ENCODE measurements at places on chromosomes 7 and 10.

- no peak for DNase-seq
Observed at GRCh38 chr10:24590697-24591457, 132.8 kb downstream of the ARHGAP21 start.

- DNase-seq = no peak
Observed at GRCh38 chr7:133568544-133568943, 315.7 kb downstream of the EXOC4 start.

DNA sequence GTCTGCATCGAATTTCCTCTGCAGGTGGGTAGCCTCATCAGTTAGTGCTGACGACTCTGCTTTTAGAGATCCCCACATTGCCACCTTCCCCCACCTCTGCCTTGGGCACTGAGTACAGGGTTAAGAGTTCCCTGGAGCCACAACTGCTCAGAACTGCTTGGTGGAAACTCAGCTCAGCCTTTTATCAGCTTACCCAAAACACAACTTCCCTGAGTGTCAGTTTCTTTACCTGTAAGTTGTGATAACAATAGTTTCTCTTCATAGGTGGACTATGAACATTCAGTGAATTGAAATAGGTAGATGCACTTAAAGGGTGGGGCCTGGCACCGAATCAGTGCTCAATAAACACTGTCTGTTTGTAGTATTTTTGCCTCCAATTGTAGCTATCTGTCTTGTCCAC, 11.3 kb downstream of the ASB13 start:
- DNase-seq = no peak

- no peak for DNase-seq
Observed at GRCh38 chr10:16521311-16522016, at the start of gene C1QL3. Gene C1QL3 (minus strand): TSS chr10:16521879. CDS start chr10:16521065, 814 bp downstream.

DNA sequence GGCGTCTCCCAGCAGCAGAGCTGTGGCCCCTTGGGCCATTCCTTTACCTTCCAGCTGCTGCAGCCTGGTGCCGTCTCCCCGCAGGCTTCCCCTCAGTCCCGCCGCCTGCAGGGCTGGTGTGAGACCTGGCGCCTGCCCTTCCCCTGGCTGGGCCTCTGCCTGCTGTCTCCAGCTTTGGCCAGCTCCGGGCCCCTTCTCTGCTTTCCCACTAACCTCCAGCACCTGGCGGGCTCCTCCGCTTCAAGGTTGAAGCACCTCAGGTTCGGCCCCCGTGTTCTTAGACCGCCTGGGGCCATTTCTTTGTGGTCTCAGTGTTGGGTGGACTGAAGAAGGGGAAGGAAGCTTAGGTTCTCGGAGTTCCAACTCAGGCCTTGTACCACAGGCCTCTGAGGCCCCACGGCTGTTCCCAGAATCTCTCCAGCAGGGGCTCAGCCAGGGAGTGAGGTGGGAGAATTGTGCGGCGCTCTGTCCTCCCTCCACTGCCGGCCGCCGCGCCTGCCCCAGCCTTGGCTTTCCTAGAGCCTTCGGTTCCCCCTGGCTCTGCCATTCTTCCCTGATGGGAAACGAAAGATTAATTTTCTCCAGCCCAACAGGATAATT, 30.3 kb downstream of the GBX1 start:
- no peak for DNase-seq

DNA sequence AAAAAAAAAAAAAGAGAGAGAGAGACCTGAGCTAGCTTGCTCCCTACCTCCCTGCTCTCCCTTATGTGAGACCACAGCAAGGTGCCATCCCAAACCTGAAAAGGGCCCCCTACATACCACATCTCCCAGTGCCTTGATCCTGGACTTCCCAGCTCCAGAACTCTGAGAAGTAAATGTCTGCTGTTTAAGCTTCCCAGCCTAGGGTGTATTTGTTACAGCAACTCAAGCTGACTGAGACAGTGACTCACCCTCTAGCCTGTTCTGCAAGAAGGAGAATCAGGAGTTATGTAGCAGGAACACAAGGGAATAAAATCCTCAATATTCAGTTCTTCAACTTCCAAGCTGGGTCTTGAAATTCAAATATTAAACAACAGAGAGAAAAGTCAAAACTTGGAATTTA, 52.1 kb upstream of the TMEM72 start:
- DNase-seq = no peak

- no peak for DNase-seq
Observed at GRCh38 chr10:110960333-110960712, 40.9 kb downstream of the SHOC2 start.

GRCh38 chr10:80697926-80698325, 160.2 kb downstream of the SH2D4B start:
- DNase-seq = no peak

GRCh38 chr7:126839624-126840023, 413.1 kb downstream of the GRM8 start:
- no peak for DNase-seq

DNA sequence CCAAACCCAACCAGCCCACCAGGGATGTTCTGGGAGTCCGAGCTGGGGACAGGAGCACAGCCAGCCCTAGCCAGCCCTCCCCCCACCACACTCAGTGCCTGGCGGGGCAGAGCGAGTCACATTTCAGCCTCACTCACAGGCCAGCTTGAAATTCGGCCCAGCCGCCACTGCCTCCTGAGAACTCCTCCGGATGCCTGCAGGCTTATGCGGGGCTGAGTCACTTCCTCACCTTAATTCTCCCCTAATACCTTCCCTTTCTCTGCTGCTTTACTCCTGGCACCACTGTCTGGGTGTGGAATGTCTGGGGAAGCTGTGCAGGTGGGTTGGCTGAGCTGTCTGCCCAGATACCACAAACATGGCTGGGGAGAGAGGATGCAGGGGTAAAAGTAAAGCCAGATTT, 22.6 kb upstream of the DLG5 start:
- DNase-seq = no peak

DNA sequence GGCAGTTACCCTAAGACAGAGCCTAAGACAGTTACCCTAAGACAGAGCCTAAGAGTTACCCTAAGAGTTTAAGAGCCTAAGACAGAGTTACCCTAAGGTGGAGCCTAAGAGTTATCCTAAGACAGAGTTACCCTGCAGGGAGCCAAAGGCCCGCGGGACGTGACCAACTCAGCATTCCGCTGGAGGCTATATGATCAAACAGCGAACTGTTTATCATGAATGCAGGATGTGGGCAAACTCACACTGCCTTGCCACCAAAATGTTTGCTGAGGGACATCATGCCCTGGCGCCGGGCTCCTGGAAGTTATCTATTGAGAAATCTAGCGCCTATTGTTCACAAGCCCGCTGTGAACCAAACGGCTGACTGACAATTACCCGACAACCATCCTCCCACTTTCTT, 49.9 kb downstream of the BLVRA start:
- no peak for DNase-seq

GRCh38 chr7:6436385-6436685, 11.4 kb downstream of the DAGLB start:
- no peak for DNase-seq

DNA sequence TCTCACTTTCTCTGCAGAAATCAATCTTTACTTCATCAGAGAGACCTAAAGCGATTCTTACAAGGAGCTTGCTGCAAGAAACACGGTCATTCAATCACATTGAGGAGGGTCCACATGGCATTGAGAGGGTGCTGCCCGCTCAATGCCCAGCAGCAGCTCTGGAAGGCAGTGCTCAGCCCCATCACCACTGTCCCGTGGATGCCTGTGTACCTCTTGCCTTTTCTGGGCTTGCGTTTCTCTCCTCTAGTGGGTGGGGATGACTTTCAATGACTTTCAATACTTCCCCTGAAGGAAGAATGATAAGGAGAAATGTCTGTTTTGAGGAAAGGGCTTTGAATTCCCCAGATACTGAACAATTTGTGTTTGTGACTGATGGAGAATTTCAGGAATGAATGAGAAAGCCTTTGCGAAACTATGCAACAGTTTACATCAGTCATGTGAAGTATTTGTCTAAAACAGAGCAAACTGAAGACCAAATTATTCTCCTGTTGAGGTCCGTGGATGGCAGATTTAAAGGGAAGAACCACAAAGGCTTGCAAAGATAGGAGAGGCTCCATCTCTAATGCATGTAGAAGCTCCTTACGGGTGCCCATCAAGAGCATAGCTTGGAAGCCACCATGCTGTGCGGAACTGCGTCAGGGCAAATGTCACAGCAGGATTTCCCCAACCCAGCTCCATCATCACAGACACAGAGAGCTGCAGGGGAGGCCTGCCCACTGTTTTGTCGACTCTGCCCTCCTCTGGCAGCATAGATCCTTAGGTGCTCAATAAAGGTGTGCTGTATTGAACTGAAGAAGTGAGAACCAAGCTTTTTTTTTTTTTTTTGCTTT, 6.6 kb upstream of the ZNF22 start:
- DNase-seq = no peak

DNA sequence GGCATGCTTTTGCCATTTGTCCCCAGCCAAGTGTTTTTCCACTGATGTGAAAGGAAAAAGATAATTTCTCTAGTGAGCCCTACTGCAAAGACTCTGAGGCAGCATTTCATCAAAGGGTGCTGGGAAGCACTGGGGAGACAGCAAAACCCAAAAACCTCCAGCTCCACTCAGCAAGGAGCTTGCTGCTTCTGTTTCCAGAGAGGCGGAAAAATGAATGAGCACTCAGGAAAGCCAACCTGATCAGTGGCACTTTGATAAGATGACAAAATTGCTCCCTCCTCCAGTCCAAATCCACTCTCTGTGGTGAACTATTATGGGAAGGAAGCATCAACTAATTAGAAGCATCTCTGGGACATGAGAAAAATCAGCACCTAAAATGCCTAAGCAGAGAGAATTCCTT, 68.2 kb downstream of the ATXN7L1 start:
- no peak for DNase-seq

DNA sequence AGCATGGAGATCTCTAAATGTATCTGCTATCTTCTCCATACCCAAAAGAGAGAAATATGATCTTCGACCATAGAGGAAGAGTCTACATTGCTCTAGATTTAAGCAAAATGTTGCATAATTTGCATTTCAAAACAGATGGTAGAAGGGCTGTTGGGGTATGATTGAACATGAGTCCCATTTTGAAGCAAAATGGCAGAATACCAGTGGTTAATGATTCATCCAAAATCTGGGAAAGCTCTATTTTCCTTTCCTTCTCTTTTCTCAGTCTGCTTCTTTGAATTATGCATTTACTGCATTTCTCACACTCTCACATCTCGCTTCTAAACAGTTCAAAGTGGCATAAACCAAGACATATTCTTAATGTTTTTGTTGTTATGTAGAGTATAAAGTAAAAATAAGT, 178.5 kb downstream of the MACC1 start:
- no peak for DNase-seq

GRCh38 chr10:131856441-131857094, 44.2 kb upstream of the PPP2R2D start:
- DNase-seq = no peak

GRCh38 chr7:87337331-87337730, 8.1 kb upstream of the CROT start:
- no peak for DNase-seq

GRCh38 chr10:31011017-31011664, 20.5 kb downstream of the ZNF438 start:
- no peak for DNase-seq

GRCh38 chr10:109924087-109924486, 776 bp upstream of the XPNPEP1 start:
- no peak for DNase-seq

DNA sequence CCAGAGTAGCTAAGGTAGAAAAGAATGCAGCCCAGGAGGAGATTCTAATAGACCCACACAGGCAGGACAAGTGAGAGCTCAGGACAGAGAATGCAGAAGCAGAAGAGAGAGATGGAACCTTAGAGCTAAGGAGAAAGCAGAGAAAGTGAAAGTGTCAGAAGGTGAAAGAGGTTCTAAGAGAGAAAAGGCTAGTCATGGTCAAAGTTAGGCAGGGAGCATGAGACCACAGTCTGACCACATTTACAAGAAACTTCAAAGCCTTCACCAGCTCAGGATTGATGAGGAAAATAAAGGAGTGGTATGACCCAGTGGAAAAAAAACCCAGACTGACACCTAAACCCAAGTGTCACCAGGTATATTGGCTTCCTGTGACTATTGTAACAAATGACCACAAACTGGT, 131.8 kb upstream of the WDR11 start:
- no peak for DNase-seq

GRCh38 chr10:125824736-125825135, 1.4 kb downstream of the BCCIP start:
- DNase-seq = no peak

GRCh38 chr7:99369767-99370391, 4.7 kb upstream of the ARPC1B start:
- DNase-seq = no peak

- DNase-seq = no peak
Observed at GRCh38 chr7:108403597-108404217, 52.5 kb downstream of the NRCAM start.

DNA sequence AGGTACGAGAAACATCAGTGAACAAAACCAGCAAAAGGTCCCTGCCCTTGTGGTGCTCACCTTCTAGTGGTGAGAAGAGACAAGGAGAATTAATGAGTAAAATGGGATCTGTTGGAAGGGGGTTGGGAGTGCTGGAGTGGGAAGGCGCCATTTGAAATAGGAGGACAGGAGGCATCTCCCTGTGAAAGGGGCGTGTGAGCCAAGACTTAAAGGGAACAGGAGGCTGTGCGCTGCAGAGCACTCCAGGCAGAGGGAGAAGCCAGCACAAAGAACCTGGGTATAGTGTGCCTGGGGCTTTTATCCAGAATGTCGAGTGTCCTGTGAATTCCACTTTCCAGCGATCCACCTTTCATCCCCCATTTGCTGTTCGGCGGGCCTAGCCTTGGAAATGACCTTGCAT, 497.9 kb upstream of the GALNT17 start:
- DNase-seq = no peak

GRCh38 chr10:45514291-45515270, 140.6 kb downstream of the ALOX5 start:
- no peak for DNase-seq

DNA sequence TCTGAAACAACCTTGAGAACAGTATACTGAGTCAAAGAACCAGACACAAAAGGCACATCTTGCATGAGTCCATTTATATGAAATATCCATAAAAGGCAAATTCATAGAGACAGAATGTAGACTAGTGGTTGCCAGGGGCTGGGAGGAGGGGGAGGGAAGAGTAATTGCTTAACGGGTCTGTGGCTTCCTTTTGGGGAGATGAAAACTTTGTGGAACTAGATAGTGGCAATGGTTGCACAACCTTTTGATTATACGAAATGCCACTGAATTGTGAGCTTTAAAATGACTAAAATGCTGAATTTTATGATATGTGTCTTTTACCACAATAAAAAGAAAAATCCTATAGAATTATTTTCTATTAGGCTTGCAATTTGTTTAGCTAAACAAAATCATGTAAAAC, 16.8 kb downstream of the ADRB1 start:
- no peak for DNase-seq

- no peak for DNase-seq
Observed at GRCh38 chr7:121000081-121000983, 11.8 kb downstream of the CPED1 start.

DNA sequence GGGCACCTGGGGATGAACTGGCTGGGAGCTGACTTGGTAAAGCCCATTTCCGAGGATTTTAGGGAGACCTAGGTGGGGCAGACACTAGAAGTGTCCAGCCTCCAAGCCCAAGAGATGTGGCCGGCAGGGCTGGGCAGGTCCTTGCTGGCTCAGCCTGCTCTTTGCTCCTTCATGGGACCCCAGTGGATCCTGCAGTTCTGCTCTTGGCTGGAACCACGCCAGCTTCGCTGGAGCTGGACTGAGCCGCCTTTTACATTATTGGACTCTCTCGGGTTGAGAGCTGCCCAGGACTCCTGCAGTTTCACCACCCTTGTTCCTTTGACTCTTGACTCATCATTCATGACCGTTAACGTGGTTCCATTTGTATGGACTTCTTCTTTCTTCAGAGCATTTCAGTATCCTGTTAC, 5.7 kb downstream of the PPIF start:
- no peak for DNase-seq
